Activated naive CD4-positive, alpha-beta T cell treated with anti-CD3 and anti-CD28 coated beads, Interleukin-2, amount 50 U/mL, for 16 hours (primary cell): ENCODE measurements at places on chromosomes 3 and 15.

DNA sequence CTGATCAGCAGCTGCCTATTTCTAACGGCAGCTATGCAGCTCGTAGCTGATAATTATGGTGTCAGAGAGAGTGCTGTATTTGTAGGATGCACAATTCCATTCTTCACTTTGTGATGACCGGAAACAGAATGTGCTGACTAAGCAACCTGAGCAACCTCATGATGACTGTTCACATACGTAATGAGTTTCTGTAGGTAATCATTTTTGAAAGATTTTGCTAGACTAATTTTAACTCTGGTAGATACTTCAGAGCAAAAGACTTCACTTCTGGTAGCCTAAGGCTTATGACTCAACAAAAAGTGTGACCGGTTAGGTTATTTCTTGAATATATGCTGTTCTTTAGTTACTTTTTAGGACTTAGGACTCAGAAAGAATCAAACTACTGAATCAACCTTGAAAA, 567.7 kb downstream of the NAALADL2 start:
- DNase-seq = no peak

DNA sequence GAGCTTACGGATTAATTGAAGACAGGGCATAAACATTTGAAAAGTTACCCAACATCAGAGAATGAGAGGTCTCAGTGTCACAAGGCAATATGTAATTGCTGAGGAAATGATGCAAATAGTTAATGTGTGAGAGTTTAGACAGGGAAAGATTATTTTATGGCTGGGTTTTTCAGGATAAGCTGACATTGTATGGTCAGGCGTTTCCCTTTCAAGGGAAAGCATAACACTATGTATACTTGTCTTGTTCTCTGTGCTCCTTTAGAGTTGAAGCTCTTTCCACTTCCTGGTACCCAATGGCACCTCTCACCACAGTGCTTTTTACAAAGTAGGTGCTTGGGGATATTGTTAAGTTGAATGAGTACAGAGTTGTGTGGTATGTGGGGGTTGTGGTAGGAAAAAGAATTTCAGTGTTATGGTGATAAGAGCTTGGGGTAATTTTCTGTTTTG, 19.9 kb downstream of the IQGAP1 start:
- no peak for DNase-seq

GRCh38 chr3:156323466-156323865, 203.1 kb downstream of the KCNAB1 start:
- no peak for DNase-seq

DNA sequence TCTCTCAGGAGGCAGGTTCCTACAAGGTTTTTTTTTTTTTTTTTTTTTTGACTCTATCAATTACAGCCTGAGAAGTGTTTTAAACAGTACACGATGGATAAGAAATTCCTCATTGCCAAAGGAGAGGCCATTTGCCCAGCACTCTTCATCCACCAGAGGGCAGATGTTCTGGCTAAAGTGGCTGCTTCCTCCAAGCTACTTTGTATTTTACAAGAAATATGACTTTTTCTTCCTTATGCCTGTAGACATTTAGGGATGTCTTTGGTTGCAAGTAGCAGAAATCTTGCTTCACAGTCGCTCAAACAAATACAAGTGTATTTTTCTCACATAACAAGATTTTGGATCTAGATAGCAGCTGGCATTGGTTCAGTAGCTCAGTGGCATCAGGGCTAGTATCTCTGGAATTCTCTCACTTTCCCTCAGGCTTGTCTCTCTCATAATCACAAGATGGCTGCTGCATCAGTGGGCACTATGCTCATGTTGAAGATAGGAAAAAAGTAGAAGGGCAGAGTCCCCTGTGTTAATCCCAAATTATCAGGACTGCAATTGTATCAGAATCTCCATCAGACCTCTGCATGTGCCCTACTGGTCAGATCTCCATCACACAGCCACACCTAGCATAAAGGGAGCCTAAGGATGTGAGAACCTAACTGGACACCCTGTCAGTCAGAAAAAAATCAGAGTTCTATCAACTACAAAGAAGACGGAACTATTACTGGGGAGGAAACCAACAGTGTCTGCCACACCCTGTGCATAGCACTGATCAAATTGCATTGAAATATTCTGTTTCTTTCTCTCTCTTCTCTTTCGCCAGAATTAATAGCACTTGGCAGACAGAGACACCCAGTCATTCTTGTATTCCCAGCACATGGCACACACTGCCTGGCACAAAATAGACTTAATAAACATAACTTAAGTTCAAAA, 138.9 kb upstream of the COL8A1 start:
- no peak for DNase-seq

DNA sequence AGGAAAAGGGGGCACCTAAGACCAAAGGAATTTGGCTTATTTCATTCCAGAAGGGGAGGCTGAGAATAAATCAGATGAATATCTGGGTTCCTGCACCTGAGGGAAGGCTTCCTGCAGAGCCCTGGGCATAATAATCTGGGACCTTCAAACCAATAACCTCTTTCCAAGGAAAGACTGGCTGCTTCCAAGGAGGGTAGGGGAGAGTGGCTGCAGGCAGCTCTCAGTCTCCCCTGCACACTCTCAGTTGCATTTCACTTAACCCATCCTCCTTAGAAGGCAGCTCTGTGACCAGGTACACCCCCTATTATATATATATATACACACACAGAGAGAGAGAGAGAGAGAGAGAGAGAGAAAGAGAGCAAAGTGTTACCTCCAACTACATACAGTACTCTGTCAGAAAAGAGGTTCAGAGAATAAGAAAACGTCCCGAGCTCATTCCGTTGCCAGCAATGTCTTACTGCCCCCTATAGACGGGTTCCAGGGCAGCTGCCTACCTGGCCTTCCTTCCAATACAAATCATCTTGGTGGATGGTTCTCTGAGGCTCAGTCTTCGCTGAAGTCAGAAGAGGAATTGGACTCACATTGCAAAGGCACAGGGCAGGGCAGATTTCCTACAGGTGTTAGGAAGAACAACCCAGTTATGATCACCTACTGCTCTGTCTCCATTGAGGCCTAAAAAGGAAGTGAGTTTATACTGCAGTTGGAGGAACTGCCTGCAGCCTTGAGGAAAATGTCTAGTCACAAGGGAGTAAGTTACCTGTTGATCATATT, 26.1 kb downstream of the CAPN3 start:
- no peak for DNase-seq
